ENCODE measurements at places on chromosomes 6 and 20.

- DNase-seq, result no peak
Observed at GRCh38 chr20:36147690-36148089, 6.8 kb upstream of the EPB41L1 start.

DNA sequence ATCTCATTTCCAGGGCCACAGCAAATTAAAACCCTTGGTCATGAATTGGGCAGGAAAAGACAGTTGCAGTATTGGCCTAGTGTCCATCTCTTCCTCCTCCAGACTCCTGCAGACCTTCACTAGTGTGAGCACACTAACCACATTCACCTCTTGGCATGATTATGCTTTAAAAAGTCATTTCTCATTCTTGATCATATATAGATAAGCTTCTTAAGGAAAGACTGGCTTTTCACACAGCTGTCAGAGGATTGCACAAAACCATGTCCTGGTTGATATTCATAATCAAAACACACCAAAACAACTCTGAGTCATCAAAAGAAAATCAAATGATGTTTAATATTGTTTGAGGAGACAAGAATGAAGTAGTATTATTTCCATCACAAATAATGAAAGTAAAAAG, 52.1 kb downstream of the TMEM200A start:
- no peak for DNase-seq

DNA sequence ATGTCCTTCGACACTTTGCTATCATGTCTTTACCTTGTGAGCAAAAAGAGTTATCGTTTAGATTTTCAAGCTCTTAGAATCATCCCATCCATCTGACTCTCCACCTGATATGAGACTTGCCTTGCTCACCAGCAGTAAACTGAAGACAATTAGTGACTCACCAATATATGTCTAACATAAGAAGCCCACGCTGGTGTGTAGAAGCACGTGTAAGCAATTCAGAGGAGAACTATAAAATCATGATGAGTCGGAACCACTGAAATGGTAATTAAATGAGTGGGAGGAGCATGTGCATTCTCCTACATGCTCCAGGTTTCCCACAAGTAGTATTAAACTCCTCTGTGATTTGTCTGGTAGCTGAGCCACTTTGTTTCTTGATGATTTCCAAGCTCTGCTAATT, 181.6 kb upstream of the RNF217 start:
- DNase-seq, result no peak

DNA sequence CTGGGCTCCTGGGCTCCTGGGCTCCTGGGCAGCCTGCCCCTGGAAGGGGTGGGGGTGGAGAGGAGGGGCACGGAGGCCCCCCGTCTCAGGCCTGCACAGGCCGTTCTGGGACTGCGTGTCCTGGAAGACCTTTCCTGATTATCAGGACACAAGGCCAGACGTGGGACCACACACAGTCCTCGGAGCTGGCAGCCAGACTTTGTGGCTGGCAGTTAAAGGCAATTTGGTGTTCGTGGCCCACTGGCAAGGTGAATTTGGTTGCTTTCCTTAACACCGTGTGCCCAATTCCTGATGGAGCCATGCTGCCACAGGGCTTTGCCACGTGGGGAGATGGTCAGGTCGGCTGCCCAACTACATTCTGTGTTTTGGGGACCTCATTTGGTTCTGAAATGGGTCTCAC, 113.5 kb downstream of the SMOC2 start:
- no peak for DNase-seq

GRCh38 chr20:36932476-36933426, 18.8 kb downstream of the SAMHD1 start:
- DNase-seq, result no peak

DNA sequence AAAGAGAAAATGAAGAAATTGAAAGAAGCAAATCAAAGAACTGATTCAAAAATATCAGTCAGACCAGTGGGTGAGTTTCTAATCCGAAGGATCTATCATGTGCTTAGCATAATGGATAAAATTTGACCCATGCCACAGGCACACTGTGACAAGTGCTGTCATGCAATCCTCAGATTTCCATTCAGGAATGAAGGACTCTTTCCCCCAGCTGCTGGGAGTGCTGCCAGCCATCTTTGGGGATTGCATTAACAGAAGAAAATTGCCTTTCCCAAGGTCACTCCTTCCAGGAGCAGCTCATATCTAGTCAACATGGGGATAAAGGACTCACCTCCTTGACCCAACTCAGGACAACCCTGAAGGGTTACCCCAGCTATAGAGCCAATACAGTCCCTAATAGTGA, 316.7 kb upstream of the TBX18 start:
- DNase-seq, result no peak

DNA sequence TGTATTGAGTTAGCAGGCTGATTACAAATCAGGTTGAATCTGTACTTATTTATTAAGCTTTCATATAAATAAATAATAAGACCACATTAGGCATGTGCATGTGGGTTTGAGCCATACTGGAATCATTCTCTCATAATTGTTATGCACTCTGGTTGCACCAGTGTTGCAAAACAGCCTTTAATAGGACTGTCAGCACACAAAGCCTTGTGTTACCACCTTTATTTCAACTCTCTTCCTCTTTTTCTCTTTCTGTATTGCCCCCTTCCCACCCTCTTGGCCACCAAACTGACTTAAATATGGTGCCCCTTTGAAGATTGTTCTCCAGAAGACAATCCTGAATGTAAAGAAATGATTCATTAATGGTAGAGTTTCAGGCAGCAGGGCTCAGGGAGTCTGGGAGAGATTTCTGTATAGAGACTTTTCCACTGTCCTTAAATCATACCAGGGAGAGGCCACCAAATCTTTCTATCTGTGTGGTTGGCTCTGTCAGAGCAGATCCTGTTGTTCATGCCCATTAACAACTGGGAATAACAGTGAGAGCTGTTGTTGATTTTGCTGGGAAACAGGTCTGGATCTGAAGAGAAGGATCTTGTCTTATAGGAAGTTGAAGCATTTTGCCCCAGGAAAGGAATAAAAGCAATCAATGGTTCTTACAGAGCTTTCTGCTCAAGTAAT, 131.6 kb upstream of the SOX4 start:
- no peak for DNase-seq

GRCh38 chr20:50338479-50339391, 148.1 kb downstream of the CEBPB start:
- peak; percentile 52 for DNase-seq

DNA sequence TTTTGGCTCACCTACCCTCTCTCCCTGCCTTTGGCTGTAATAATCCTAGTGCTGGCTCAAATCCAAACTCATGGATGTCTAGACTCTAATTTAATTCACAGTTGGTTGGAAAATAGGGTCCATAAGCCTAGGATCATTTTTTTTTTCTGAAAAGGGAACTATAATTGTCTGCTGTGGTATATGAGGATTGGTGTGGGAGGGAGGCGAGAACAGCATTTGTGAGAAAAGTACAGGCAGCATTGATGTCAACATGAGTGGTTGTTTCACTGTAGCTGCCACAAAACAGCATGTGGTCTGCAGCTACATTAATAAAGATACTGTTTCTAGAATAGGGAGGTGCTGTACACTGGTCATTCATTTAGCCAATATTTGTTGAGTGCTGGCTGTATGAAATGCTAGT, 18.6 kb upstream of the POLR1H start:
- no peak for DNase-seq

GRCh38 chr6:39907871-39908575, 26.2 kb downstream of the MOCS1 start:
- no peak for DNase-seq

- DNase-seq, result no peak
Observed at GRCh38 chr20:59809630-59810448, 123.6 kb downstream of the SYCP2 start.

GRCh38 chr20:37941332-37941731, 38.4 kb downstream of the VSTM2L start:
- peak; percentile 66 for DNase-seq

DNA sequence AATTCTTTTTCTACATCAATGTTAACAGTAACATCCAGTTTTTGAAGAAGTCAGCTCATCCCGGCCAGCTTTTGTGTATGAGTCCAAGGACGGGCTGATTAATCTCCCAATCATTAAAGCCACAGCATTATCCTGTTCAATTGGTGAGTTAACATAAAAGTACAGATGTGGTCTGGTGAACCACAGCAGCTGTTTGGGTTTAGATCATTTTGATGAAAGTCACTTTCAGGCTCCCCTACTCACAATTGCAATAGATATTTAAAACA, 69.0 kb upstream of the NFATC2 start:
- no peak for DNase-seq

GRCh38 chr6:88376768-88377387, 210.7 kb upstream of the CNR1 start:
- DNase-seq, result no peak

- no peak for DNase-seq
Observed at GRCh38 chr6:140059947-140060346, 685.5 kb upstream of the CITED2 start.

DNA sequence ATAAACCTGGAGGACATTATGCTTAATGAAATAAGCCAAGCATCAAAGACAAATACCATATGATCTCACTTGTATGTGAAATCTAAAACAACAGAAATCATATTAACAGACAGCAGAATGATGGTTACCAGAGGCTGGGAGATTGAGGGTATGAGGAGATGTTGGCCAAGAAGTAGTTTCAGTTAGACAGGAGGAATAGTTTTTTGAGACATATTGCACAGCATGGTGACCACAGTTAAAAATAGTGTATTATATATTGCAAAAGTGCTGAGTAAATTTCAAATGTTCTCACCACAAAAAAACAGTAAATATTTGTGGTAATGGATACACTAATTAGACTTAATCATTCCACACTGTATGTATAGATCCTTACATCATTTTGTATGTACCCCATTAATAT, 1.8 kb downstream of the GABRR1 start:
- no peak for DNase-seq

DNA sequence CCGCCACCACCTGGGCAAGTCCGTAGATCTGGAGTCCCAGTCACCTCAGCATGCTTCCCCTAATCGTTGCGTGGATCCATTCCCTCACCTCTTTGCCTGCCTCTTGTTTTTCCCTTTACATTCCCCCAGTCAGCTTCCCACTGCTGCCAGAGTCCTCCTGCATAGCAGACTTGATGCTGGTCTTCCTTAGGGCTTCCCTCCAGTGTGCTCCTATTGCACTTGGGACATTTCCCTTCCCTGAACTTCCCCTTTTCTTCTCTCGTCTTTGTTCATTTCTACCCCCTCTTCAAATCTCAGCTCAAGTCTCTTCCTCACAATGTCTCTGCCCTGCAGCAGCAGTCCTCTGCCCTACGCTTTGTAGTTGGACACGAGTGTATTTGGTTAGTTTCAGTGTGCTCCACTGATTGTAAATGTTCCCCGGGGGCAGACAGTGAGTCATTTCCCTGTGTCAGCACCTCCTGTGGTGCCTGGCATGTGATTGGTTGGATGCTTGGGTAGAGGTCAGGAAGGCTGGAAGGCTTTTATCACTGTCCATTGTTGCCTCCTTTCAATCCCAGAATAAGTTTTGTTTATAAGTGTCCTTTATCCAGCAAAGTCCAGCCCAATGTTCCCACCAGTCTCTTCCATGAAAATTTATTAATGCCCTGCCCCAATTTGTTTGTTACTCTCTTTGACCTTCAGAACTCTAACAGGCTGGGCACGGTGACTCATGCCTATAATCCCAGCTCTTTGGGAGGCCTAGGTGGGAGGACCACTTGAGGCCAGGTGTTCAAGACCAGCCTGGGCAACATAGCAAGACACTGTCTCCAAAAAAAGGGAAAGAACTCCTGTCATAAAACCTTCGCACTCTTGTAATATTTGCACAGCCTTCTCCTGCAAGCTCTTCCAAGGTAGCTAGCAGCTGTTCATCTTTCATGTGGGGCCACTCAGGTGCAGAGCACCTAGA, 38.3 kb downstream of the FAM120B start:
- DNase-seq, result peak; percentile 52

GRCh38 chr6:130313206-130313605, 52.6 kb upstream of the TMEM200A start:
- DNase-seq, result no peak

GRCh38 chr20:48990467-48990866, 55.6 kb upstream of the CSE1L start:
- DNase-seq, result no peak

- no peak for DNase-seq
Observed at GRCh38 chr6:35164277-35164676, 23.1 kb upstream of the TCP11 start.

DNA sequence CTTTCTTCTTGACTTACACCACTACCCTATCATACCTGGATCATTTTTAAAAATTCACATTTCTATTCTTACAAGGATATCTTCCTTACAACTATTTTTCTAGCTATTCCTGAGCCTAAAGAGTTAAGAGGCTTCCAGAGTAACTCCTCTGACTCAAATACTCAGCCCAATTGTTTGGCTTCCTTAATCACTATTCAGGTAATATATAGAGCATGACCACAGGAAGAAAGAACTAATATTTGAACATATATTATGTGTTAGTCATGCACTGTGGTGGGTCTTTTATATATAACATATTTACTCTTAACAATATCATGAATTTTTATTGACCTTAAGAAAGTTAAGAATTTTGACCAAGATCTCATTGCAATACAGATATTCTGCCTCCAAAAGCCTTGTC, 42.0 kb upstream of the ID4 start:
- no peak for DNase-seq

- no peak for DNase-seq
Observed at GRCh38 chr20:44702776-44703175, 12.4 kb upstream of the CCN5 start.

DNA sequence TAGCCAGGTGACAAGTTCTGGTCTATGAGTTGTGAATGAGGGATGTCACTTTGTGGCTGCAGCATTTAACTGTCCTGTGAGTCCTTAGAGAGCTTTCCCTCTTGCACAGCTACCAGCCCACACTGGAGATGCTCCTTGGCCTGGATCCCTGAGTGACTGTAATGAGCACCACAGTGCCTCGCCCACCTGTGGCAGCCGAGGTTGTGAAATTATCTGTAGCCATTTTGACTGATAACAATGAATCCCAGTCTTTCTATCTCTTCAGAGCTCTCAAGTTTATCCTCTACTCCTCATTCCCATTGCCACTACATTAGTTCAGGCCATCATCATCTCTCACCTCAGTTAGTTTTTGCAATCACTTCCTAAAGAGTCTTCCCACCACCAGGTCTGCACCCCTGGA, 41.3 kb upstream of the BEND3 start:
- DNase-seq, result no peak

DNA sequence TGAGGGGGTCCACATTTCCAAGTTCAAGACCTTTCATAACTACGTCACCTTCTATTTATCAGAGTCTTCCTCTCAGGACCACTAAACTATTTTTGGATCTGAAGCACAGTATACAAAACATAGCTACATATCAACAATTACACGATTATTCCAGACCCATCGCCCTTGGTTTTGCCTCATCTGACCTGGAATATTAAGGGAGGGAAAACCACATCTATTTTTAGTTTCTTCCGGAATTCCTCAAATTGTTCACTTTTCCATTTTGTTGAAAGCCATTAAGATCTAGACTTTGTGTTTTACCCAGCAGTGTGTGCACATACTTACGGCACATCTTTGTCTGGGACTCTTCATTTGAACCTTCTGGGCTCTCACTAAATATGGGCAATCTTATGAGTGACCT, 12.0 kb upstream of the ADGRF5 start:
- DNase-seq, result no peak

DNA sequence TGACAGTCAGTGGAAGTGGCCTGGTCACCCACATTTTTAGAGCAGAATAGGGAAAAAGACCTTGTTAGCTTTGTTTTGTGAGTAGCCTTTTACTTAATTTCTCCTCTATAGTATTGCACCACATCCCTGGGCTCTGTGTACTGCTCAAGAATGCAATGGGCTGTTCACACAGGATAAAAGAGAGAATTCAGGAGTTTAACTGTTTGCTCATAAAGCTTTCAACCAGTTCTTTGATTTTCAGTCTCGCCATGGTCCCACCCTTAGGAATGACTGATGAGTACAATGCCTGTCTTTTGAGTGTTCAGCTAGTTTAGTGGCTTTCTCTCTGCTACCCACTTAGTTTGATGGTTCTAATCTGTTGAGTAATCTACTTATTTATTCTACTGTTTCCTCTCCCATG, 129.7 kb downstream of the PLG start:
- no peak for DNase-seq
